Naive thymus-derived CD8-positive, alpha-beta T cell (primary cell): ENCODE measurements at places on chromosomes 4 and X. TPM values are rescaled to one million over a fixed set of nuclear protein-coding genes. Genes with fewer than 3 reads are reported as not detected.
A peak's percentile ranks its signal among the peaks of the same experiment; 100 is the strongest.

Gene OTC
- not detected for total RNA-seq

GRCh38 chr4:80201252-80202151, 4.2 kb downstream of the PRDM8 start:
- H3K4me1 ChIP-seq = peaks cover 29% of the 10 kb centered on the region
- peak overlapping the region; percentile 85 for H3K27ac ChIP-seq
- DNase-seq = peak; percentile 52

Gene STAP1
- total RNA-seq = 4.0 TPM

- DNase-seq = no peak
- no peak overlapping the region for H3K4me3 ChIP-seq
- no peak overlapping the region for H3K27ac ChIP-seq
- H3K36me3 ChIP-seq = no peaks in the 10 kb centered on the region
These were observed 41.6 kb upstream of the UGT2B7 start for GRCh38 chr4:69054578-69055200.

GRCh38 chr4:31071508-31072486, 351.6 kb downstream of the PCDH7 start:
- no peaks in the 10 kb centered on the region for H3K36me3 ChIP-seq
- H3K4me3 ChIP-seq = no peak overlapping the region
- no peaks in the 10 kb centered on the region for H3K4me1 ChIP-seq
- DNase-seq = no peak
- no peaks in the 10 kb centered on the region for H3K27me3 ChIP-seq

GRCh38 chr4:48589098-48589445, 99.0 kb downstream of the ZAR1 start:
- no peak overlapping the region for H3K4me3 ChIP-seq
- no peak for DNase-seq
- peak overlapping the region; percentile 11 for H3K27ac ChIP-seq

Gene ZCCHC12
- total RNA-seq = 0.26 TPM

Gene AP1S2
- 20.9 TPM for total RNA-seq

Gene CXCL5
- not detected for total RNA-seq

DNA sequence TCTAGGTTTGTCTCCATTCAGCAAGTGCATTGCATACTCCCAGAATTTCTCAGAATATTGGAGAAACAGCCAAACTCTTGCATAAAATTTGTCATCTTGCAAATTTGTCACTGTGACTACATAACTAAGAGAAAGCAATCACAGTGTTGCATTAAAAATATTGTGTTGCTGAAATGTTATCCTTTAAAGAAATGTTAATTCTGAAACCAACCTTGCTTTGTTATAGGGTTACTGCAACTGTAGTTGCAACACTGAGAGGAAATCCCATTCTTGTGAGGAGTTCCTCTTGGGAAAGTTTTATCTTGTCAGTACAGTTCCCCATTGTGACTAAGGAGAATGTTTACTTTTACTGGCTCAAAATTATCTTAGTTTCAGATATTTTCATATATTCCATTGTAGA, 20.9 kb downstream of the CYBB start:
- no peaks in the 10 kb centered on the region for H3K27me3 ChIP-seq
- peaks cover 14% of the 10 kb centered on the region for H3K4me1 ChIP-seq
- no peak overlapping the region for H3K27ac ChIP-seq
- H3K36me3 ChIP-seq = no peaks in the 10 kb centered on the region

- H3K27me3 ChIP-seq = no peaks in the 10 kb centered on the region
- DNase-seq = no peak
- no peaks in the 10 kb centered on the region for H3K4me1 ChIP-seq
These were observed 7.5 kb upstream of the CXCL6 start for GRCh38 chr4:73828956-73829355.

- DNase-seq = no peak
- no peaks in the 10 kb centered on the region for H3K36me3 ChIP-seq
- H3K4me1 ChIP-seq = peaks cover 14% of the 10 kb centered on the region
- H3K4me3 ChIP-seq = no peak overlapping the region
- H3K27ac ChIP-seq = peak overlapping the region; percentile 63
These were observed 19.7 kb downstream of the NOP14 start for GRCh38 chr4:2943364-2944090.

GRCh38 chr4:112852601-112853000, 196.9 kb upstream of the ANK2 start:
- H3K27me3 ChIP-seq = peaks cover 9% of the 10 kb centered on the region
- H3K36me3 ChIP-seq = no peaks in the 10 kb centered on the region
- no peak for DNase-seq
- H3K27ac ChIP-seq = no peak overlapping the region
- no peak overlapping the region for H3K4me3 ChIP-seq

GRCh38 chr4:174255786-174256185, 27.7 kb downstream of the FBXO8 start:
- H3K27me3 ChIP-seq = no peaks in the 10 kb centered on the region
- no peak overlapping the region for H3K4me3 ChIP-seq
- no peak for DNase-seq
- H3K27ac ChIP-seq = no peak overlapping the region
- H3K4me1 ChIP-seq = peaks cover 12% of the 10 kb centered on the region
- peaks cover 2% of the 10 kb centered on the region for H3K36me3 ChIP-seq

Gene IL1RAPL2
- total RNA-seq = not detected

Gene KIT
- total RNA-seq = not detected
